ENCODE measurements at places on chromosomes 3 and 15. TPM values are rescaled to one million over a fixed set of nuclear protein-coding genes. Genes with fewer than 3 reads are reported as not detected.

Gene ANKUB1
- not detected for total RNA-seq

Gene RTP1
- total RNA-seq, result not detected

- peak; percentile 40 for DNase-seq
Observed at GRCh38 chr3:51717446-51717845, 10.6 kb downstream of the GRM2 start.

DNA sequence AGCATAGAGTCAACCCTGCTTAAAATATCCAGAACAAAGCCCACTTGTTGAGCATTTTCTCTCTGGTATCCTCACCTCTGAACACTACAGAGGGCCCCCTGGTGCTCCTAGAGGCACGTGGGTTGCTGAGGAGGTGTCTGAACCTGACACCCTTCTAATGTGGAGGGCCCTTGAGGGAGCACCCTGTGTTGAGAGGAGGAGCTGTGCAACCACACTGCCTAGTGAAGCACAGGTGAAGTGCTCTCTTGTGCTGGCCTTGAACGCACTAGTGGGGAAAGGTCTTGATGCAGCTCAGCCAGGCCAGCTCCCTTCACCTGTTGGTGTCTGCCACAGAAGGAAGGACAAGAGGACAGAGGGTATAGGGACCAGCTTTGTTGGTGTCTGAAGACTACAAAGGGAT, 51.9 kb downstream of the CCK start:
- no peak for DNase-seq

GRCh38 chr3:31051226-31051625, 156.8 kb upstream of the GADL1 start:
- no peak for DNase-seq

DNA sequence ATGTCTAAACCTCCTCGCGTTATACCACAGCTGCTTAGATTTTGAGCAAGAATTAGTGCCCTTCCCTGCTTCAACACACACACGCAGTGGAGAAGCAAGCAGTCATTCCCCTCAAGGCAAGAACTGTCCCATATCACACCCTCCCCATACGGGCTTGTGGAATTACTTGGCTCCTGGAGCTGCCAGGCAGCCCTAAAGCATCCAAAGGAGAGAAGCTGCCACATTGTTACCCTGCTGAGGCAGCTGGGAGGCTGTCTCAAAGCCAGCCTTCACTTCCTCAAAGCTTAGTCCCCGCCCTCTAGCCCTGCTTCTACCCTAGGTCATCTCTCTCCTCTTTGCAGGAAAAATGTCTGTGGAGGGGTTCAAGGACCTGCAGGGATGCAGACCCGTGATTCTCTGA, 153.4 kb downstream of the RORA start:
- DNase-seq, result no peak

GRCh38 chr15:32838820-32839219, 121.0 kb downstream of the GREM1 start:
- DNase-seq, result no peak

DNA sequence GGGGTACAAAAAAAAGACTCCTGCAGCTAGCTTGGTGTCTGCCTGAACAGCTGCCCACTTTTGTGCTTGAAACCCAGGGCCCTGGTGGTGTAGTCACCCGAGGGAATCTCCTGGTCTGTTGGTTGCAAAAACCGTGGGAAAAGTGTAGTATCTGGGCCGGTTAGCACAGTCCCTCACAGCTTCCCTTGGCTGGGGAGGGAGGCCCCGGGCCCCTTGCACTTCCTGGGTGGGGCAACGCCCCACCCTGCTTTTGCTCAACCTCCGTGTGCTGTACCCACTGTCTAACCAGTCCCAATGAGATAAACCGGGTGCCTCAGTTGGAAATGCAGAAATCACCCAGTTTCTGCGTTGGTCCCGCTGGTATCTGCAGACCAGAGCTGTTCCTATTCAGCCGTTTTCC, 211.7 kb upstream of the ZPLD1 start:
- no peak for DNase-seq
